Nucleus accumbens (tissue), 56 donors: ENCODE measurements at places on chromosomes 7 and 10.
A peak's percentile ranks its signal among the peaks of the same experiment; 100 is the strongest.

DNA sequence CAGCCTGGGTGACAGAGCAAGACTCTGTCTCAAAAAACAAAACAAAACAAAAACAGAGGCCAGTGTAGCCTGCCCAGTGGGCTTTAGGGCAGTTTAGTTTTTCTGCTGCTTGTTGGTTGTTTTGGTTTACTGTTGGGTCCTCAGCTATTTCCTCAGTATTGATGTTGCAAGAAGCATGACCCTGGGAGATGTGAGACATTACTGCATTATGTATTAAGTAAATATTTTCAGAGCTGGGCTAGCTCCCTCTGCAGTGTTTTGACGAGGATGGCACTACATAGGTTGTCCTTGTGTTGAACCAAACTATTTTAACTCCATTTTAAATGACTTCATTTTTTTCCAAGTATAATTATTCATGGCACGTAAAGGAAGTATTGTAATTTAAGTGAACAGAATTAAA is 4.8 kb downstream of the AKAP9 start:
- DNase-seq = no peak

GRCh38 chr7:47314248-47314647 is 267.7 kb downstream of the TNS3 start:
- no peak for DNase-seq

GRCh38 chr10:86376852-86377796 is 10.5 kb upstream of the GRID1 start:
- peak; percentile 80 for DNase-seq

- no peak for DNase-seq
Measured at GRCh38 chr10:32971536-32972091, 13.6 kb upstream of the ITGB1 start.

DNA sequence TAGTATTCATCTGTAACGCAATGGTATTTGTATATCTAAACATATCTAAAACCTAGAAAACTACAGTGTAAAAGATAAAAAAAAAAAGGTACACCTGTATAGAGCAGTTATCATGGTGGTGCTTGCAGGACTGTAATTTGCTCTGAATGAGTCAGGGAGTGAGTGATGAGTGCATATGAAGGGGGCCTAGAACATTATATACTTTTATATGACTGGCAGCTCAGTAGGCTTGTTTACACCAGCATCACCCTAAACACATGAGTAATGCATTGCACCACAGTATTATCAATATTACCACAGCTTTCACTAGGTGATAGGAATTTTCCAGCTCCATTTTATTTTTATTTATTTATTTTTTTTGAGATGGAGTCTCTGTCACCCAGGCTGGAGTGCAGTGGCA is 40.8 kb downstream of the TRIM24 start:
- DNase-seq = no peak

DNA sequence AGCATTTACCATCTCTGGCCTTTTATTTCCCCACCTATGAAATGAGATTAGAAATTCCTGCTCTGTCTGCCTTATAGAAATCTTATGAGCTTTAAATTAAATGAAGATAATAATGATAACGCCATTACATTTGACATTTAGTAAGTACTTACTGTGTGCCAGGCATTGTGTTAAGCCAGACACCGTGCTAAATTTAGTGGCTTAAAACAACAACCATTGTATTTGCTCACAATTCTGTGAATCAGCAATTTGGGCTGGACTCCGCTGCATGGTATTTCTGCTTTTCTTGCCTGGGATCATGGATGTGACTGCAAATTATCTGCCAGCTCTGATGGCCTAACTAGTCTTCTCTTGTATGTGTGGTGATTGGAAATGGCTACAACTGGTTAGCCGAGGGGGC is 56.4 kb upstream of the CCDC6 start:
- no peak for DNase-seq

DNA sequence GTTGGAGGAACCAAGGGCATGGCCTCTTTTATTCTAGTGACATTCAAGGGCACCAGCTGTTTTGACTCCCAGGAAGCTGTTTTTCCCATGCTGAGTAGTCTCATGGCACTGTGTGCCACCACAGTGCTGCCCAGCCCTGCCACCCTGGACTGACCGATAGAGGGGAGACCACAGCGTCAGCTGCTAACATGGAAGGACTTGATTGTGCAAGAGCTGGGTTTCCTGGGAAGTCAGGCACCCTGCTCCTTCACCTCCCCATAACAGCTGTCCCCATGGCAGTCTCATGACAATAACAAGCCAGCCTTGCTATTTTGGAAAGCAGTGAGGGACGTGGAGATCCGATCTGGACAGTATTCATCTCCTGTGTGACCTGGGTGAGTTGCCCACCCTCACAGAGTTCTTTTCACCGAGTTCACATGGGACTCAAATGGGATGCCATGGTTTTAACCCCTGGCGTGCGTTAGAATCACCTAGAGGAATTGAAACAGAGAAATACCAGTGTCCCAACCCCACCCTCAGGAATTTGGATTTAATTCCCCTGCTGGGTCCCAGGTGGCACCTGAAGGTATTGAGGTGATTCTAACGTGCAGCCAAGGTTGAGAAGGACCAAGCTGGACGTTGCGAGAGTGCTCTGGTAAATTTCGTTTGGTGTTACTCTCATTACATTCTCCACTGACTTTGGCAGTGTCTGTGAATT is 174.8 kb downstream of the CELF2 start:
- no peak for DNase-seq

DNA sequence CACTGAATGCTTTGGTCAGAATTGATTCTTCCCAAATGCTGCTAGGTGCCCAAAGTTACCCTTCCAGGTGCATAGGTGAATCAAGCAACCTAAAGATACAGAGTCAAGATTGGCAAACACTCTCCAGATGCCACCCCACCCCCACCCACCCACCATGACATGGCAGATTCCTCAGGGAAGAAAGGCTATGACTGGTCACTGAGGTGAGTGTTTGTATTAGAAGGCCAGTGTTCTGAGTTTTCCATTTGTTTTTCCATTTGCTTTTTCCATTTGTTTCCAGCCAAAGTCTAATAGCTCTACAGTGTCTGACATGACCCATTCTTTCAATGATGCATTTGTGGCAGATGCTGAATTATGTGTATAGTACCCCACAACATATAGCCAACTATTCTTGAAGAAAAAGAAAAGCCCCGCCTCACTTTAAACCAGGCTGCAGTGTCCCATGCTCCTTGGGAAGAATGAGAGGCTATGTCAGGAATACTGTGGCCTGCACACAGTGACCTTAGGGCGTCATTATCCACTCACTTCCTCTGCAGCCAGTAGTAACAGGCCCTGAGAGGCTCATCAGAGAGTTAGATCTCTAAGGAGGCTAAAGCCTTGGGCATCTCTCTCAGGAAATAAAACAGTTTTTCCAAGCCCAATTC is 16.1 kb upstream of the HIBADH start:
- no peak for DNase-seq

DNA sequence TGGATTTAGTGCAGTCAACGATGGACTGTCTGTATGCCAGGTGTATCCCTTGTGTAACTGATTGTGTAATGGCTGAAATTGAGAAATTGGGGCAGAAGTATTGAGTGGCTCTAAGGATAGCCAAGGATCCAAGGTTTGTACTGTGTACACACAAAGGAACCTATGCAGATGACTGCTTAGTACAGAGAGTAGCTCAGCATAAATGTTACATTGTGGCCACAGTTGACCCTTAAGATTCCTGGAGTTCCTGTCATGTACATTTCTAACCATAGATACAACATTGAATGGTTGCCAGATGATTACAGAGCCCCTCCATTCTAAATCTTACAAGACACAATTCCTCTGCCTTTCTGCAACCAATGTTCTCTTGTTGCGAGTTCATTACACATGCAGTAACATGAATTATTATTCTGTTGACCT is 25.3 kb downstream of the CCDC126 start:
- no peak for DNase-seq

GRCh38 chr7:17401791-17402627 is 103.6 kb downstream of the AHR start:
- no peak for DNase-seq

- no peak for DNase-seq
Measured at GRCh38 chr7:101870361-101871062, 53.1 kb downstream of the CUX1 start.

- no peak for DNase-seq
Measured at GRCh38 chr10:2222631-2223030, 485.3 kb upstream of the ADARB2 start.

- no peak for DNase-seq
Measured at GRCh38 chr10:34538281-34538829, 276.7 kb downstream of the PARD3 start.

- DNase-seq = no peak
Measured at GRCh38 chr7:47931005-47932004, 17.0 kb downstream of the PKD1L1 start.

DNA sequence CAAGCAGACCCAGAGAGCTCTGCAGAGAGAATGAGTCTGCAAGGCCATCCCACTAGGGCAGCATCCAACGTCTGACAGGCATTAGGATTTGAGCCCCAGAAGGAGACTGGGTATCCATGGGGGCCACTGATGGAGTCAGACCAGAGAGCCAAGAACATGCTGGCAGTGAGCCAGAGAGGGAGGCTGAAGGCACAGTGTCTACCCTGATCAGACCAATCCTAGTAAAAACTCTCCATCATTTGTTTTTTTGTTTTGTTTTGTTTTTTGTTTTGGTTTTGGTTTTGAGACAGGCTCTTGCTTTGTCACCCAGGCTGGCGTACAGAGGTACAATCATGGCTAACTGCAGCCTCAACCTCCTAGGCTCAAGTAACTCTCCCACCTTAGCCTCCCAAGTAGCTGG is 133.1 kb upstream of the LYZL2 start:
- DNase-seq = no peak

DNA sequence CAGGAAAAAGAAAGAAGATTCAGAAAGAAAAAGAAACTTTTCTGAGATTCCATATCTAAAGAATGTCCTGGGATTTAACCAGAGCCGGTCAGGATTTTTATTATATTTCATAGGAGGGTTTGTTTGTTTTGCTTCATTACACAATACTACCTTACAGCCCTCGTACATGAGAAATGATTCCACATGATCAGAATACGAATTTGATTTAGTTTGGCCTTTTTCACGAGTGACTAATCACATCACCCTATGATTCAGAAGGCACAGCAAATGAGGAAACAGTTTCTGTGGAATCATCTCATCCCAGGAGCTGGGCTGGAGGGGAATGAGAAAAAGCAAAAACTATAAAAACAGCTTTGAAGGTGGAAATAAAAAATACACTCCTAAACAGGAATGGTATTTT is 54.7 kb upstream of the VWC2 start:
- no peak for DNase-seq

- DNase-seq = no peak
Measured at GRCh38 chr7:85757348-85757747, 570.5 kb upstream of the SEMA3D start.

DNA sequence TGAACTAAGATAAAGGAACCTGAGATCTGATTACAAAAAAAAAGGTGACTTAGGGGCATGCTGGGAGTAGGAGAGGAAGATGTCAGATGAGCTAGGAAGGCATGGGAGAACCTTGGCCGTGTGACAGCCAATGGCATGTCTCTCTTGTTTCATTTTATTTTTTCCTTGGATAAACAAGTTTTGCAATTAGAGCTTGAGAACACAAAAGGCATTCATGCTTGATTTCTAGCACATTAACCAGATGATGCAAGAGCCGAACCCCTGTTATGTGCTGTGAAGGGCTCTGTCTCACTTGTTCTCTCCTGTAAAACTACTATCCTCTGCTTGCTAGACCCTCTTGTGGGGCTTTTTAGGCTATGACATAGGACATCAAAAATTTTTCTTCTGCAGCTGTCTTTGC is 134.3 kb upstream of the ASAH2 start:
- DNase-seq = peak; percentile 26

- DNase-seq = no peak
Measured at GRCh38 chr7:134428942-134429341, 30.0 kb downstream of the AKR1B1 start.

- DNase-seq = no peak
Measured at GRCh38 chr10:77131214-77131613, 506.4 kb downstream of the KCNMA1 start.

DNA sequence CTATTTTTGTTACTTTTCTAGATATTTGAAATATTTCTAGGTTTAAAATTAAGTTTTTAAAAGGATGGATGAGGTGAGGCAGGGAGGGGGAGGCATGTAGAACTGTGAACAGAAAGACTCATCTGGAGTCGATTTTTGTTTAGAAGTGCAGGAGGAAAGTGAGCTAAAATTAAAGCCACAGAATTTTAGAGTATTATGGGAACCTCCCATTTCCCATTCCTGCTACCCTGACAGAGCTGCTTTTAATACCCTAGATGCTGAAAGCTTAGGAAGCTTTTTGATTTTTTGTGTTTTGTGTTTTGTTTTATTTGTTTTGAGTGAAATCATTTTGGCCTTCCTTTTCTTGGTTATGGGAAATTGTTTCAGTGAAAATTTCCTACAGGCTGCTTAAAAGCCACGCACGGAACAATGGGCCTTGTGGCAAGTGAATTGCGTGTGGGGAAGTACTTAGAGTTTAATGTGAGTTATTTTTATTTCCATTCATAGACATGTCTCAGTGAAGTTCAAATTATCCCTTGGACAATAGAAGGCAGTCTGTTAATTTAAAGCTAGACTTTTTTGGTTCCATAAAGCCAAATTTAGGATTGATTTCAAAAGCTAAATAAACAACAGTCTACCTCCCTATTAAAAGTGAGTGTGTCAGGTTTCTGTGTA is 102.0 kb upstream of the HDAC9 start:
- DNase-seq = no peak

DNA sequence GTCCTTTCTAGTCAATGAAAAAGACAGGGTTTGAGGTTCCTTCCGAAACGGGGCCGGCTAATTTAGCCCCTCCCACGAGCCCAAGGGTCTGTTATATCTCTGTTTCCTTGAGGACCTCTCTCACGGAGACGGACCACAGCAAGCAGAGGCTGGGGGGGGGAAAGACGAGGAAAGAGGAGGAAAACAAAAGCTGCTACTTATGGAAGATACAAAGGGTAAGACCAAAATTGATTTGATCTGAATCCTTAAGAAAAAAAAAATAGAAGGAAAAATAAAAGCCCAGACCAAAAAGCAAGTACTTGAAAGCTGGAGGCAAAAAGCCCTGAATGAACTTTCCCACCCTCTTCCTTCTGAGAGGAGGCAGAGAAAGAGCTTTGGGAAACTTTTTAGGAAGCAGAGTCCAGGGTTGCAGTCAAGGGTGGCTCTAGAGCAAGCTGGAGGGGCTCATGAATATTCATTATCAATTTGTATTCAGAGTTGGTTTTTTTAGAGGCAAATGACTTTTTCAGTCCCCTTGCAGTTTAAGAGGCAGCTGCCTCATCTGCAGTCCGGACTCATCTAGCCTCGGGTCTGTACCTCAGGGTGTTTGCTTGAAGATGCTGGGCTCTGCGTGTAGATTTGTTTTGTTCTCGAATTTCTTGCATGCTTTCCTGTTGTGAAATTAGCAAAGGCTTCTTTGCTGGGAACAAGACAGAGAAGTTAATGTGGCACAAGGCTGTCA is at the start of gene ENTPD1:
TSS of gene ENTPD1 (plus strand) at position 123 of the 721 bp plus-strand sequence. CDS start at position 200, 77 bp downstream.
- peak; percentile 3 for DNase-seq

GRCh38 chr10:69400936-69401335 is 15.8 kb downstream of the TACR2 start:
- DNase-seq = no peak

- no peak for DNase-seq
Measured at GRCh38 chr7:19121977-19122588, 4.6 kb upstream of the TWIST1 start.
